ENCODE measurements at places on chromosomes 5 and 9.

DNA sequence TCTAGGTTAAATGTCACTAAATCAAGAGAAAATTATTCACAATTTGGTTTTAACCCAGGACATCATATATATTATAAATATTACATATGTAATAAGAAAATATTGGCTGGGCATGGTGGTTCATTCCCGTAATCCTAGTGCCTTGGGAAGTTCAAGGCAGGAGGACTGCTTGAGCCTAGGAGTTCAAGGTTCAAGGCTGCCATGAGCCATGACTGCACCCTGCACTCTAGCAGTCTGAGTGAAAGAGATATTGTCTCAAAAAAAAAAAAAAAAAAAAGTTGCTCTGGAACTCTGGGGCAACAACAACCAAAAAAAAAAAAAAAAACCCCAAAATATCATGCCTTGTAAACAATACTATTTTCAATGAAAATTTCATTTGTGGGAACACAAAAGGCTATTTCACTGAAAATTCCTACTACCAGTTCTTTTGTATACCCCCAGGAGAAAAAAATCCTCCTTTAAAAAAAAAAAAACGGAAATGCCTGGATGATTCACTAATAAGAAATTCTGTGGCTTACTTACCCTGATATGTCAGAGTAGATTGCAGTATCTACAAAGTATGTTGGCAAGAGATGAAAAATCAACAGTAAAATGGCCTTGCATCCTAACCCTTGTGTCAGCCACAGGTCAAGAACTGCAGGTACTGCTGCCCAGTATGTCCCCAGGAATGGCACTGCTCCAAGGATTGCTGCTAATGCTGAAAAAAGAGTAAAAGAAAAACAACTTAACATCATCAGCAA, 22.6 kb upstream of the CTNNAL1 start:
- DNase-seq, result no peak

- DNase-seq, result no peak
Observed at GRCh38 chr5:10370931-10371330, 17.4 kb downstream of the MARCHF6 start.

DNA sequence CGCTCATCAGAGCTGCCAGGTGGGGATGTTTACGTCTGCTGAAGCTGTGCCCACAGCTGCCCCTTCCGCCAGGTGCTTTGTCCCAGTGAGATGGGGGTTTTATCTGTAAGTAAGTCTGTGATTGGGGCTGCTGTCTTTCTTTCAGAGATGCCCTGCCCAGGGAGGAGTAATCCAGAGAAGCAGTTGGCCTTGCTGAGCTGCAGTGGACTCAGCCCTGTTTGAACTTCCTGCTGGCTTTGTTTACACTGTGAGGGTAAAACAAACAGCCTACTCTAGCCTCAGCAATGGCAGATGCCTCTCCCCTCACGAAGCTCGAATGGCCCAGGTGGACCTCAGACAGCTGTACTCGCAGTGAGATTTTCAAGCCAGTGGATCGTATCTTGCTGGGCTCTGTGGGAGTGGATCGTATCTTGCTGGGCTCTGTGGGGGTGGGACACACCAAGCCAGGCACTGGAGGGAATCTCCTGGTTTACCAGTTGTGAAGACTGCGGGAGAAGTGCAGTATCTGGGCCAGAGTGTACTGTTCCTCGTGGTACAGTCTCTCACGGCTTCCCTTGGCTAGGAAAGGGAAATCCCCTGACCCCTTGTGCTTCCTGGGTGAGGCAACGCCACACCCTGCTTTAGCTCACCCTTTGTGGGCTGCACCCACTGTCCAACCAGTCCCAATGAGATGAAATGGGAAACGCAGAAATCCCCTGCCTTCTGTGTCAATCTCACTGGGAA, 530.1 kb upstream of the DMAC1 start:
- no peak for DNase-seq

- no peak for DNase-seq
Observed at GRCh38 chr9:92752812-92753404, 11.7 kb downstream of the BICD2 start.

DNA sequence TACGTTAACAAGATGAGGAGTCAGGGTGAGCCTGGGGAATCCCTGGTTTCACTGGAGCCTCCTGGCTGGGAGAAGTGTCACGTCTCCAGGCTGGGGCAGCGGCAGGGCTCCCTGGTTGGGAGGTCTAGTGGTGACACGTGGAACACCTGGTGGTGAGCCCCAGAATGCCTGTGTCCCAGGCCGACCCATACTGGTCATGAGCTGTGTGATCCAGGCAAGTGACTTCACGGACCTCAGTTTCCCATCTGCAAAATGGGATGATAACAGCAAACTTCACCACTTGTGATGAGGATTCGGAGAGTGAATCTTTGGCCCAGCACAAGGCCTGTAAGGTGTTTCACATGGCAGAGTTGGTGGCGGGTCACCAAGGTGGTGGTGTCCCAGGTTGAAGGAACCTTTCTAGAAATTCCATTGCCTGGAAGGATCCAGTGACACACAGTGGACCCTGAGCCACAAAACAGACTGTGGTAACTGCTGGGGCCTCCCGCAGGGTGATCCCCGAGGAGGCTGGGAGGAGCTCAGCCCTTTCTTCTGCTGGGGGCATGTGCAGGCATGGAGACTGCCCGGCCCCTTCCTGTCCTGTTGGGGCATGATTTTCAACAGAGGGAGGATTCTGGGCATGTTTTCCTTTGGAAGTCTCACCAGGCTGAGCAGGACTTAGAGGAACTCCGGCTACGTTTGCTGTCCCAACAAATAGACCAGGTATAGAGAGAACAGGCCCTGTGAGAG, 153.9 kb upstream of the IER5L start:
- DNase-seq, result no peak

GRCh38 chr9:110069326-110070248, 138.4 kb downstream of the C9orf152 start:
- DNase-seq, result no peak

DNA sequence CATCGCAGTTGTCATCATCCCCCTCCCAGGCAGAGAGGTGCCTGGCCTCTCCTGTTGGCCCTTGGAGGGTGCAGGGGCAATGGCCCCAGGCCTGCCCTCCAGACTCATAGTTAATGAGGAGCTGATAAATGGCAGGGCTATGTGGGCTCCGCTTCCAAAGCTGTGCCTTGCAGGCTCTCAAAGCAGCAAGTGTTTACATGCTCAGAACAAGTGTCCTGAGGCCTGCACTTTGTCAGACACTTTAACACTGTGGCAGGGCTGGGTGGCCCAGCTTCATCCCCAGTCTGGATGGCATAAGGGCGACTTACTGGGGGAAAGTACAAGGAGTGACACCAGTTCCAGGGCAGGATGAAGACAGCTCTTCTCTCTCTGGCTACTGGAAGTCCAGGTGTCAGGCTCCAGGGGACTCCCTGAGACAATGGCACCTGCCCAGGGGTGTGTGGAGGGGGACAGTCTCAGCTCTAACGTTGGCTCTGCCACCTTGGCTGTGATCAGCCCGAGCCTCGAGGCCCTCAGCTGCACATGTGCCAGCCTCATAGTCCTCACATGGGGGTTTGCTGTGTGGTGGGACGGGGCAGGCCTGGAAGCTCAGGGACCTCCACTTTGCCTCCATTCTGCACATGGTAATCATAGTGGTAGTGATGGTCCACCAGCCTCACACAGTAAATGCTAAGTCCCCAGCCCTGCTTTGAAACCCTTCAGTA, 153.4 kb downstream of the BARX1 start:
- no peak for DNase-seq

All from stimulated activated CD4-positive, alpha-beta T cell treated with anti-CD3 and anti-CD28 coated beads, Interleukin-4, amount 100 ng/mL, for 48 hours (primary cell).